Non-pigmented ciliary epithelial cell (primary cell): ENCODE measurements at places on chromosomes 5 and 9.

DNA sequence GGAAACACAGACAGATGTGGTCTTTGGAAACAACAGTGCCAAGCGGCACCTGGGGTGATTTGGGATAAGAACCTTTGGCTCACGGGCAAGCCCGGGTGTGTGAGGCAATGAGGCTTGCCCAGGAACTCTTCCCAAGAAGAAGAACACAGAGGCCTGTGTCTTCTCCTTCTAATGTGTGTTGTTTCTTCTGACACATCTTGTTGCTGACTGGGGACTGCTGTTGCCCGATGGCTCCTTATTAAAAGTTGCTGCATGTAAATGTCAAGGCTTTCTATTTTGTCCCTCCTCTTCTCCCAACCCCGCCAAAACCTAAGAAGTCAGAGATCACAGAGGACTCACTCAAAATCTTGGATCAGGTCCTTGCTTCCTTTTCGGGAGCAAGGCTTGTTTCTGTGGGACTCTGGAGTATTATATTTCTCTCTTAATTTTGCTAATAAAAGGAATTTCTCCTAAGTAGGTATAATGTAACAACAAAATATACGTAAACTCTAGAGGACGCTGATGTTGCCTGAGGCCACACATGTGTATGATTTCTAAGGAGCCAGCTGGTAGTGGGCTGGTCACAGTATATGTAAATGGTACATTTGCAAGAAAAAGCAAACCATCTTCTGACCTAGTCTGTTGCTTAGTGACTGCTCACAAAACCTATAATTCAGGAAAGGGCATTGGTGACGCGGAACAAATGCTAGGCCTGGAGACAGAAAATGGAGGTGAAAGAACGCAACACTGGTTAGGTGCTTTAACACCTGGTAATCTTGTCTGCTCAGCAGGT lies 232.5 kb downstream of the GADD45G start:
- no peak for DNase-seq

GRCh38 chr5:180640861-180641565 lies 8.4 kb downstream of the FLT4 start:
- DNase-seq, result no peak

DNA sequence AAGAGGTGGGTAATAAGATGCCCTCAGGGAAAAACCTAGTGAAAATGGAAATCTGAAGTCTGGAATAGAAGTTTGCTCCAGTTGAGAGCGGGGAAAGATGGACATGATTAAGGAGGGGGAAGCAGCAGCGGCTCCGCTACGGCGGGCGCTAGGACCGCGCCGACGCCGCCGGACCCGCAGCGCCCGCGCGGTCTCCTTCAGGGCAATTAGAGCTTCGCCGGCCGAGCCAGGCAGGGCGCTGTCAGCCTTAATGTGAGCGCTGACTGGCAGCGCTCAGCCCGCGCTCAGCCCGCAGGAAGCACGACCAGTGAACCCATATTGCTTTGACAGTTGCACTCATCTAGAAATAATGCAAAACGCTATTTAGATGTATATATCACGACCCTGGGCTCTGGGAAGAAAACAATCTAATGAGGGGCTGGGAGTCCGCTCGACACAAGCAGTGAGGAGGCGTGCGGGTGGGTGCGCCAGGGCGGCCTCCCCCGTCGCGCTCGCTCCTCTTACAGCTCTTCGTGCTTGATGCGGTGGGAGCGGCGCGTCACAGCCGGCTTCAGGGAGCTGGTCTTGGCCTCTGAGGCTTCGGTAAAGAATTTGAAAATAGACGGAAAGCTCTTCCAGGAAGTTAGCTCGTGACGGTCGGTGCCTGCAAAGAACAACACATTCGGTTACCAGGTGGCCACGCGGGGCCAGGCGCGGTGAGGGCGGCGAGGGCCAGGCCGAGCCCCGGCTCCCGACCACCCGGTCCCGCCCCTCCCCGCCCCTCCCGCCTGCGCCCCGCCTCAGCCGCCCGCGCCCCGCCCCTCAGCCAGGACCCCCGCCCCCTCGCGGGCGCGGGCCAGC lies 37.7 kb downstream of the NR2F1 start:
- DNase-seq, result no peak

GRCh38 chr9:124285903-124286291 lies 28.1 kb downstream of the NEK6 start:
- DNase-seq, result peak; percentile 84

- no peak for DNase-seq
These were observed at the start of gene OR1N2 for GRCh38 chr9:122552812-122553211. Gene OR1N2 (plus strand): TSS chr9:122553112. CDS start chr9:122553212, 100 bp downstream.

GRCh38 chr5:130066644-130067043 lies 162.4 kb downstream of the CHSY3 start:
- no peak for DNase-seq

DNA sequence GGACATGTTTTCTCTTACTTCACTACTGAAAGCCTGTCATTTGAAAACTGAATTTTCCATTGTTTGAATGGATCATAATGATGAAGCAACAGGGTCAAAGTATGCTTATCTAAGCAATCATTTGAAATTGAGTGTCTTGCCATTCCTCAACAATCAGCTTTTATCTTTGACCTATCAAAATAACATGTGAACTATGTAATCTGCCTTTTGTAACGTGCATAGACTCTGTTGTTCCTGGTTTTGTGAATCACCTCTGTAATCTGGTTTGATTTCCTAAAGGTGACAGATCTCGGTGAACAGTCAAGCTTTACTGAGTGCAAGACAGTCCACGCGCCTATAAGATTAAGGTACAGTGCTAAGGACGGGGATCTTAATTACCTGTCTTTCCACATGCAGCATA lies 3.3 kb downstream of the MEF2C start:
- no peak for DNase-seq

DNA sequence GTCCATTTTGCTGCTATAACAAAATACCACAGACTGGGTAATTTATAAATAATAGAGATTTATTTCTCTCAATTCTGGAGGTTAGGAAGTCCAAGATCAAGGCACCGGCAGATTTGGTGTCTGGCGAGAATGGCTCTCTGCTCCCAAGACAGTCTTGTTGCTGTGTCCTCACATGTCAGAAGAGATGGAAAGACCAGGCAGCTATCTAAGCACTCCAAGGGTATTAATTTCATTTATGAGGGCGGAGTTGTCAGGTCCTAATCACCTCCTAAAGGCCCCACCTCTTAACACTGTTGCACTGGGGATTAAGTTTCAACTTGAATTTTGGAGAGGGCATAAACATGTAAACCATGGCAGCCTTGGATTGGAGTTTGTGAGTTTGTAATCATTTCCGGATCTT lies 30.3 kb downstream of the ADCY2 start:
- no peak for DNase-seq

DNA sequence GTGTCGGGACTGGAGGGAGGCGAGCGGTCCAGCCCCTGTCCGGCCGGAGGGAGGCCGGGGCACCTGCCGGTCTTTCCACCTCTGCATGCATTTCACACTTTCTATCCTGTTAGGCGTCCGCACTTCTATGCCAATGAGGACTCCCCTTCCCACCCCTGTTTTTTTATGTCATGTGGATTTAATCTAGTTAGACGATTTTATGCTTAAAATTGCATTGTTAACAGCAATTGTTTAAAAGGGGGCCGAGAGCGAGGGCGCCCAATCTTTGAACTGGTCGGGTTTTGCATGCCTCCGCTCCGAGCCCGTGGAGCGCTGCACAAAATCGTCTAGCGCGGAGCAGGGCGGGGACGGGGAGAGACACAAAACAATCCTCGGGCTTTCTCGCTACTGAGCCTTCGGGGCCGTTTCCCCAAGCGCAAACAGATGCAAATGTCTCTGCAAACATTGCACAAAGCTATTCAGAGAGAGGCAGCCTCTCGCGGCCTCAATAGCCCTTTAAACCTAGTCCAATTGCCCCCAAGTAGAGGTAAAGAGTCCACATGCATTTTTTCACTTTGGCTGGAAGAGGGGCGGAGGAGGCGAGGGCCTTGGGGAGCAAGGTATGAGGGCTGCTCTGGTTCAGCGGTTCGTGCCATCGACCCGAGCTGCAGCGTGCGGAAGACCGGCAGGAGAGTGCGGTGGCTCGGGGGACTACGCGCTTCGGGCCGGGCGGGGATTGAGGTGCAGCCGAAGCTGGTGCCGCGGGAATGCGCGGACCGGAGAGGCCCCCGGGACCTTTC lies 37.5 kb upstream of the TIFAB start:
- DNase-seq, result no peak

GRCh38 chr5:133916914-133917313 lies 51.5 kb downstream of the C5orf15 start:
- no peak for DNase-seq

GRCh38 chr5:172748341-172748843 lies 22.6 kb downstream of the DUSP1 start:
- DNase-seq, result no peak

DNA sequence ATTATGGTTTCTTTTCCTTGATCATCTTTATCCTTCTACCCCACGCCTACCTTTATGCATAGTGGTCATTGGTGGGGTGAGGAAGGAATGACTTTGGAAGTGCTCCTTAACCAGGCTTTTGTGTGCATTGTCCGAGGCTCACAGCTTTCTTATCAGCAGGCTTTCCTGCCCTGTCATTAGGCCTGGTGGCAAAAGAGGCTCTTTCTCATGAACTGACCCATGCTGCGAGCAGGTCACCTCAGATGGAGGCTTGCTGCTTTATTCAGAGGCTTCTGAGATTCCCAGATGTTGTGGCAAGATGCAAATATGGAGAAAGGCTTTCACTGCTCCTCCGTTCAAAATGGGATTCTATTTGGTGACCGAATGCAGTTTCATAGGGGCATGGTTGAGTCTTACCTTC lies 57.4 kb upstream of the DMRTA1 start:
- DNase-seq, result no peak

GRCh38 chr5:56962286-56962685 lies 10.4 kb upstream of the MIER3 start:
- no peak for DNase-seq

DNA sequence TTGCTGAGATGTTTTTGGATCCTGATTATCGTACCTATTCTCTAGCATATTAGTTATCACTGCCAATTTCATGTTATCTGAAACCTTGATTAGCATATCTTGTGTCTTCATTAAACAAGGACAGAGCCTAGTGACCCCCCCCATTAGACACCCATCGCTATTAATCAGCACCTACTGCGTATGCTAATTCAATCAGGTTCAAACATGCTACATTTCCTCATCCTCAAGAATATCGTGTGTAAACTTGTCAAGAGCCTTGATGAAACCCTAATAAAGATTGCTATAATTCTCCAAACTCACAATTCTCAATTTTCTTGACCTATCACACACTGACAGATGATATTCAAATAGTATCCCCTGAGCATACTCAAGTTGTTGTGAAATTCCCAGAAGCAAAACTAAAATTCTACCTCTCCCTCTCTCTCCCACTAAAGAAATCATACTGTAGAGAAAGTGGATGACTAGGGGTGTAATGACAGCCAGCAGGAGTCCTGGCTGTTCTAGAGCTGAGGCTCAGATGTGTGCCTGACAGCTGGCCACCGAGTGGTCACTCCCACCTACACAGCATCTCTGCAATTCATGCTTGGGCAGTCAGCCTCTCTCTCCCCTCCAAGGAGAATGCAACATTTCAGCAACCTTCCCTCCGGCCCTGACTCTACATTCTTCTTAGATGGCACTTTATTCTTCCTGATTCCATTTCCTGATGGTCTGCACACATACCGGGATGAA lies 9.2 kb upstream of the ZNF354A start:
- no peak for DNase-seq

DNA sequence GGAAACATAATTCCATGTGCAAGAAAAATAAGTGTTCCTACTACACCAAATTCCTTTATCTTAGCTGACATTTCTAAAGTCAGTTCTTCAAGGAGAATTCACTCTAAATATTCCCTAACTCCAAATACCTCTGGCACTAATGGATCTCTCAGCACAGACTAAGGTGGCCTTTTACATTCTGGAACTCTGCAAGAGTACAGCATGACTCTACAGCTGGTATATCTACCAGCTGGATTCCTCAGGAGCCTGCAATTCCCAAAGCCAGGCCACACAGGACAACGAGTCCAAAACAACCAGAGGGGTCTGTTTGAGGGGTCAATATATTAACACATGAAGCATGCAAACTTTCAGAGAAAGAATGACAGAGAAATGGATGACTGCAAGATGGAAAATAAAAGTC lies 27.2 kb downstream of the TMEM245 start:
- DNase-seq, result no peak

DNA sequence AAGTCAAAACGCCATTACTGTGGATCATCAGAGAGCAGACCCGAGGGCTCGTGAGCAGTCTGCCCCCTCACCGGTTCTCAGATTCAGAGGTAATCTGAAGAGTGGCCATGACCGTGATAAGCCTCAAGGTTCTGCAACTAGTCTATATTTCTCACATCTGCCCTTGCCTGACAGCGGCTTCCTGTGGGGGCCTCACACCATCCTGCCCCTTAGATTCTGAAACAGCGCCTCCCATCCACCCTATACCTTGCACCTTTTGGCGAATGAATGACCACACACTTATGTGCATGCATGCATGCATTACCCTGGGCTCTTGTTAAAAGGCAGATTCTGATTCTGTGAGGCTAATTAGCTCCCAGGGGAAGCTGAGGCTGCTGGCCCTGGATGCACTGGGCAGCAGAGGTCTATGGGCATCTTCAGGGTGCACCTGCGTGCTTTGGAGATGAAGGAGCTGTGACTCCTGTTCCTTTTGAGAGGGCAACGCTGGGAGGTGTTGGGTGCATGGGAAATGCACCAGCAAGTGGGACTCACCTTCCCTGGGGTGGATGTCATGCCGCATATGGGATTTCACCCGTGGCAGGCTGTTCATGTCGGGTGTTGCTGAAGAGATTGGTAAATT lies 7.8 kb upstream of the GADD45G start:
- DNase-seq, result no peak

GRCh38 chr9:134340475-134341160 lies 14.4 kb downstream of the RXRA start:
- no peak for DNase-seq

GRCh38 chr5:74336297-74336696 lies 304.2 kb downstream of the ENC1 start:
- DNase-seq, result no peak

DNA sequence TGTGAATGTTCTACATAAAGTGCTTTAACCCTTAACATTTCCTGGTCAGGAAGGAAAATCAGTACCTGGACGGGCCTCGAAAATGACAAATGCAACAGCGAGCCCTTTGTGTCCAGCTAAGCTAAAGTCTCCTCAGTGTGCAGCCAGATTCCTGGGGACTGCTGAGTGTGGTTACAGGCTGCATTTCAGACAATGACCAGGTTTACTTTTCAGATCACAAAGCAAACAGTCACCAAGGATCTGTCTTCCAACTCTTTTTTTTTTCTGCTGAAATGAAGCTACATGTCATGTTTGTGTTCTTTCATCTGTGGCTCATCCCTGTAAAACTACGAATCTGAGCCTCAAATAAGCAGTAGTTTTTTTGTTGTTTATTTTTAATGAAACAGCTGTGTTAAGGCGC lies 20.8 kb downstream of the SLC46A2 start:
- DNase-seq, result no peak

DNA sequence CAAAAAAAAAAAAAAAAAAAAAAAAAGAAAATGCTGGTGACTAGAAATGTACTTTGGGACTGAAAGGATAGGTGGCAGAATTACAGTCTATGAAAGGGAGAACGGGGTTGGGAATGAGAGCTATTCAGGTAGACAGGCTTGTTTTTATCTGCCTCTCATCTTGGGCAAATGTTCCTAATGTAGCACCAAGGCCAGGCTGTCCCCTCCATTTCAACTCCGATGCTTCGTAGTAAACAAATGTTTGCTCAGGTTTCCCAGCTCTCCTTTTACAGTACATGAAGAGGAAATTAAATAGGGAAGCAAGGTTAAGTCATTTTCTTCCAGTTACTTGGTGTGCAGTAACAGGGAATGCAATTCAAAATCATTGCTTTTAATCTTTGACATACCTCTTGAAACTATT lies 4.4 kb upstream of the BASP1 start:
- DNase-seq, result no peak

GRCh38 chr9:116717150-116717549 lies 30.0 kb downstream of the TRIM32 start:
- DNase-seq, result no peak

- DNase-seq, result no peak
These were observed 232.9 kb downstream of the ARRDC3 start for GRCh38 chr5:91150234-91150633.
